ENCODE measurements at places on chromosomes 3 and 15.

DNA sequence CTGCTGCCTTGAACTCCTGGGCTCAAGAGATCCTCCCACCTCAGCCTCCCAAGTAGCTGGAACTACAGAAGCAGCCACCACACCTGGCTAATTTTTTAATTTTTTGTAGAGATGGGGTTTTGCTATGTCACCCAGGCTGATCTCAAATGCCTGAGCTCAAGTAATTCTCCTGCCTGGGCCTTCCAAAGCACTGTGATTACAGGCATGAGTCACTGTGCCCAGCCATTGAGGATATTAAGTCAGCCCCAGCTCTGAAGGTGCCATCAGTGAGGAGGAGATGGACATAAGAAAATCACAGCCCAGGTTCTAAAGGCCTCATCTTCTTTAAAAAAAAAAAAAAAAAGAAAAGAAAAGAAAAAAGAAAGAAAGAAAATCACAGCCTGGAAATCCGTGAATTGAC, 26.6 kb upstream of the PSTPIP1 start:
- no peak for DNase-seq

- no peak for DNase-seq
Observed at GRCh38 chr3:109118584-109118983, 650 bp upstream of the MORC1 start.

GRCh38 chr15:80887148-80887547, 102.5 kb downstream of the MESD start:
- no peak for DNase-seq

DNA sequence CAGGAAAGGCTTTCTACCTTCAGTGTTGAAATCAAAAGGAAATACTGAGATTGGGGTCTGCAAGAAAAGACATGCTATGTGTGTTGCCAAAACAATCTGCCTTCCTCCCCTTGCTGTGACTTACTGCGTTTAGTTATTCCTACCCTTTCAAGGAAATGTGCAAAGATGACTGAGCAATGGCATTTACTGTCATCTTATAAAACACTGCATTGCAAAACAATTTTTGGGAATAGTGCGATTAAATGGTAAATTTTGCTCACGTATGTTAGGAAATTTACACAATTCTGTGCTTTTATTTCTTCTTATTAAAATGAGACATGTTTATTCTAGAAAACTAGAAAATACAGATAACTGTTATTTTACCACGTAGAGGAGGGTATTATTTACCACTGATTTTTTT, 45.8 kb downstream of the PDE8A start:
- DNase-seq = no peak

DNA sequence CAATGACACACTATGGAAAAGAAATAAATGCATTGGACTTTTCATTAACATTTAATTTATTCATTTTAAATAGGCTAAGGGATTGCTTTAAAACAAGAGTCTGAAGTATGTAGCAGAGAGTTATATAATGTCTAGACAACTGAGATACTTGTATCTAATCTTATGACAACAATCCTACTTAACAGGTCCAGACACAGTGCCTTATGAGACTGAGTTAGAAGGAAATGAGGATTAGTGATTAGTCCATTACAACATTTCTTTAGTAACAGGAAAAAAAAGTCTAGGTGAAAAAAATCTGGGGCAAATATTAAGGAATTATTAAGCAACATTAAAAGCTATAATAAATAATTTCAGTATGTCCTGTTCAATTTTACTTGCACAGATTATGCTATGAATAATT, 140.6 kb downstream of the MEIS2 start:
- no peak for DNase-seq

- DNase-seq = peak; percentile 10
Observed at GRCh38 chr15:73560501-73561117, 72.6 kb downstream of the NPTN start.

DNA sequence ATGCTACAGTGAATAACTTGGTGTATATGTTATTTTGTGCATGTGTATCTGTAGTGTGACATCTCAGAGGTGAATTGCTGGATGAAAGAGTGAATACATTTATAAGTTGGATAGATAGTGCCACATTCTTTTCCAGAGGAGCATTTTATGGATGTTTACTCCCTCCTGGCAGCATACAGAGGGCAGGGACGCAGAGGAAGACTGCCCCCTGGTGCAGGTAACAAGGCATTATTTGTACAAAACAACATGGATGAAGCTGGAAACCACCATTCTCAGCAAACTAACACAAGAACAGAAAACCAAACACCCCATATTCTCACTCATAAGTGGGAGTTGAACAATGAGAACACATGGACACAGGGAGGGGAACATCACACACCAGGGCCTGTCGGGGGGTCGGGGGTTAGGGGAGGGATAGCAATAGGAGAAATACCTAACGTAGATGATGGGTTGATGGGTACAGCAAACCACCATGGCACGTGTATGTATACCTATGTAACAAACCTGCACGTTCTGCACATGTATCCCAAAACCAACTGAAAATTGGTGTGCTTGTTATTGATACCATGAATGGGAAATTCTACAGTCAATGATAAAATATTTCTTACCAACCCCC, 57.9 kb upstream of the CTXND1 start:
- no peak for DNase-seq

GRCh38 chr15:97082830-97083229, 752.3 kb downstream of the NR2F2 start:
- no peak for DNase-seq

GRCh38 chr3:160291909-160292299, 66.7 kb downstream of the C3orf80 start:
- DNase-seq = no peak

DNA sequence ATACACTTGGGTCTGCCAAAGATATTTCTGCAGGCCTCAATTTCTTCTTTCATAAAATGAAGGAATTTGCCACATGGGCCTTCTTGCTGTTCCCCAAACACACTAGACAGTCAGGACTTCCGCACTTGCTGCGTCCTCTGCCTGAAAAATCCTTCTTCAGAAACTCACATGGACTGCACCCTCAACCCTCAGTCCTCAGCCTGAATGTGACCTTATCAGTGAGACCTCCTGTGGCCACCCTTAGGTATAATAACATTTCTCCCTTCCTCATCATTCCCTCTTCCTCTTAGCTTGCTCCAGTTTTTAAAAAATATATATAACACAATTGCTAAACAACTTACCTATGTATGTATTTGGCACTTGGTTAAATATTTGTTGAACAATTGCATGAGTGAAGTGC, 257.5 kb downstream of the MFSD1 start:
- DNase-seq = no peak

DNA sequence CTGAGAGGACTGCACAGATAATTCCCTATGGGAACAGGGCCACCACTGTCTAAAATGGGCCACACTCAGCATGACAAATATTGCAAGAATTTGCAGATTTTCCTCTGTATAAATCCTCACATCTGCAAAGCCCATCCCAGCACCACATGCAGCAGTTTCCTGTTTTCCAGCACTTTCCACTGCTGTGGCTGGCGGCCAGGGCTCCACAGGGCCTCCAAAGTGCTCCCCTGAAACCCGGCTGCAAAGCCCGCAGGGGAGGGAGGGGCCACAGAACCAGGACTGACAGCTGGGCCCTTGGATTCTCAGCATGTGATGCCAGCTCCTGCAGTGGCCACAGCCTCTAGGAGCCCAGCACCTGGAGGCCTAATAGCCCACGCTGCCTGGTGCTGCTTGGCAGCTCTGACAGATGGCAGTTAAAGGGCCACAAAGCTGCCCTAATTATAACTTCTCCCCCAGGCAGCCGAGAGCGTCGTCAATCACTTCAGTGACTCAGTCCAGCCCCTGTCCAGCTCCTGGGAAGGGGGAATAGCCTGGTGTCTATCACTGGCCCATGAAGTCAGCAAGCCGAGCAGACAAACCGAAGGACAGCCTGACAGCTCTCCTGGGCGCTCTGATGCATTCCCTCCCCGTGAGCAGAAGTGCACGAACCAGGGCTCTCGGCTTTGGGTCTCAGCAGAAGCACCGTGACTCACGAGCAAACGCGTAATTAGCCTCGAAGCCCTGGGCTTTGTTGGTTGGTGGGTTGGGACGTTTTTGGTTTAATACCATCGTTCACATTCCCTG, 4.7 kb downstream of the LRRC15 start:
- DNase-seq = no peak

GRCh38 chr15:71892335-71892734, 82.0 kb downstream of the NR2E3 start:
- DNase-seq = no peak

GRCh38 chr3:123129092-123129491, 62.3 kb downstream of the PDIA5 start:
- DNase-seq = no peak

- DNase-seq = no peak
Observed at GRCh38 chr3:59885101-59885500, 835.3 kb upstream of the CFAP20DC start.

- no peak for DNase-seq
Observed at GRCh38 chr3:161940621-161940965, 444.0 kb downstream of the OTOL1 start.

- no peak for DNase-seq
Observed at GRCh38 chr15:89003865-89004725, 84.2 kb upstream of the ABHD2 start.

DNA sequence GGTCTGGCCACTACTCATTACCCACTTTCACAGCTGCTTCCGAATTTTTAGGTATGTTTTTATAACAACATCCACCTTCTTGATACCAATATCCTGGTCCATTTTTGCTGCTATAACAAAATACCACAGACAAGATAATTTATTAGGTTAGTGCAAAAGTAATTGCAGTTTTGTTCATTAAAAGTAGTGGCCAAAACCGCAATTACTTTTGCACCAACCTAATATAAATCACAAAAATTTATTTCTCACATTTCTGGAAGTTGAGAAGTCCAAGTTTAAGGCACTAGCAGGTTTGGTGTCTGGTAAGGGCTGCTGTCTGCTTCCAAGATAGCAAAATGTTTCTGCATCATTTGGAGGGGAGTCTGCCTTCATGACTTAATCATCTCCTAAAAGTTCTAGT, 624.7 kb upstream of the ALCAM start:
- DNase-seq = no peak

GRCh38 chr3:127059072-127059471, 76.2 kb downstream of the PLXNA1 start:
- no peak for DNase-seq

GRCh38 chr3:51975852-51976549, 1.1 kb downstream of the ABHD14A start:
- peak; percentile 85 for DNase-seq
